Central memory CD8-positive, alpha-beta T cell (primary cell): ENCODE measurements at places on chromosomes 11 and 22.

GRCh38 chr11:62575156-62575555 is 1.5 kb upstream of the EEF1G start:
- DNase-seq = no peak

GRCh38 chr11:61480994-61481335 is 27.6 kb upstream of the LRRC10B start:
- DNase-seq = no peak

DNA sequence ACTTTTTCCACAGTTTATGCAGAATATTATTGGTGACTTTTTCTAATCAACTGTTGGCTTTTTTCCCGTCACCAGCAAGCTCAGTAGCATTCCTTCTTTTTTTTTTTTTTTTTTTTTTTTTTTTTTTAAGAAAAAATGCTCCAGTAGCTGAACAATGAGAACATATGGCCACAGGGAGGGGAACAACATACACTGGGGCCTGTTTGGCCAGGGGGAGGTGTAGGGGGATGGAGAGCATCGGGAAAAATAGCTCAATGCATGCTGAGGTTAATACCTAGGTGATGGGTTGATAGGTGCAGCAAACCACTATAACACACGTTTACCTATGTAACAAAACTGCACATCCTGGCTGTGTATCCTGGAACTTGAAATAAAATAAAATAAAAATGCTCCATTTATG is 82.5 kb downstream of the ARHGAP42 start:
- DNase-seq = no peak

- DNase-seq = no peak
These were observed 3.4 kb upstream of the OR6Q1 start for GRCh38 chr11:58027341-58027740.

DNA sequence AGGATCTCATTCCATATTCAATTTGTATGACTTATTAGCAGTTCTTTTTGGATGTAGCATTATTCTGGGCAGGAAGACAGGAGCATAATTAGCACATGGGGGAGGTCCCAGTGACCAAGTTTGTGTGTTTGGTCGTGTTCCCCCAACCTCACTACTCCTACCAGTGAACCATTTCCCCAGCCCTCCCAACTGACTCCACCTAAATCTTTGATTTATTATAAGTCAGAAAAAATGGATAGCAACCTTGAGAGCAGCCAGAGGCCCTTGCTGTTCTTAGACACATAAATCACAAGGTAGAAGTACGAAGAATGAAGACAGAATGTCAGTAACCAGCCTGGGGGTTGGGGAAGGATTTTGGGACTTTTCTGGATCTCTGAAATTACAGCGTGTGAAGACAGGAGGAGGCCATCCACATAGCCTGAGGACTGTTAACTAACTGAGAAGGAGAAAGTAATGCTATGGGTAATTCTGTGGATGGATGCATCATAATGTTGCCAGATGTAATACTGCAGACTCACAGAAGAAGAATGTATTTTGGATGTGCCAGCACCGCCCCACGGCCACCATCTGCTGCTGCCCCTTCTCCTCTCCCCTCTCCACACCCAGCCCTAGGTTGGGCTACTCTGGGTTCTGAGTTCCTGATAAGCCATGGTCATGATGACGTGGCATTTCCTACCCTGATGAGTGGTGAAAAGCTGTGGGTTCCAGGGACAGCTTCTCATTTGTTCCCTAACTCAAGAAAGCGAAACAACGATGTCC is 124.3 kb upstream of the TTC12 start:
- DNase-seq = no peak

DNA sequence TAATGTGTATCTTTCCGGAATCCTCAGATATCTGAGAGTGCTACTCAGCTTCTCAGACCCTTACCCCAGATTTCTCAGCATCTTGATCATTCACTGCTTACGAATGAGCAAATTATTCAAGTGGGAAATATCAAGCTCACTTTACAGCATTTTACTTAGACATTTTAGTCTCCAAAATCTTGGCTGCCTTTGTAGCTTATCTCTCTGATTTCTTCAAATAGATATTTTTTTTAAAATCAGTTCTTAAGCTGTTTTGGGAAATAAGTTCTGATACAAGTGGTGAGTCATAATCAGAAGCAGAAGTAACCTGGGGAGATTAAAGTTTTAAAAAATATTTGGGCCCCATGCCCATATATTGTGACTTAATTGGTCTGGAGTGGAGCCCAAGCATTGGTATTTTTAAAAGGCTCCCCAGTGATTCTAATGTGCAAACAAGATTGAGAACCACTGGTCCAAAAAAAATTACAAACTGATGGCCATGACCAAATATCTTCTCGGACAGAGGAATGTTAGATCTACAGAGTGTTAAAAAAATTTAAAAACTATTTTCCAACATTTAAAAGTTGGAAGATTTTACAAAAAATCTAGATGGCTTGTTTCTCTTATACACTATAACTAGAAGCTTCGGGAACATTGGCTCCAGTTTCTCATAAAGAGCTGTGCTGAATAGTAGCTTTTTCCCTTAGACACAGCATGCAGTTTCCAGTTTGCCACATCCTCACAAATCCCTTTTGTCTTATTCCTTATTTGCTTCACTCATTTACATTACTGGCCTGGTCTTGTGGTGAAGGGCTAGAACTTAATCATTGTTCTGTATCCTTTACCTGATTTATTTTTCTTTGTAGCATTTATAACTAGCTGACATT is 87.8 kb upstream of the BMAL1 start:
- DNase-seq = no peak

DNA sequence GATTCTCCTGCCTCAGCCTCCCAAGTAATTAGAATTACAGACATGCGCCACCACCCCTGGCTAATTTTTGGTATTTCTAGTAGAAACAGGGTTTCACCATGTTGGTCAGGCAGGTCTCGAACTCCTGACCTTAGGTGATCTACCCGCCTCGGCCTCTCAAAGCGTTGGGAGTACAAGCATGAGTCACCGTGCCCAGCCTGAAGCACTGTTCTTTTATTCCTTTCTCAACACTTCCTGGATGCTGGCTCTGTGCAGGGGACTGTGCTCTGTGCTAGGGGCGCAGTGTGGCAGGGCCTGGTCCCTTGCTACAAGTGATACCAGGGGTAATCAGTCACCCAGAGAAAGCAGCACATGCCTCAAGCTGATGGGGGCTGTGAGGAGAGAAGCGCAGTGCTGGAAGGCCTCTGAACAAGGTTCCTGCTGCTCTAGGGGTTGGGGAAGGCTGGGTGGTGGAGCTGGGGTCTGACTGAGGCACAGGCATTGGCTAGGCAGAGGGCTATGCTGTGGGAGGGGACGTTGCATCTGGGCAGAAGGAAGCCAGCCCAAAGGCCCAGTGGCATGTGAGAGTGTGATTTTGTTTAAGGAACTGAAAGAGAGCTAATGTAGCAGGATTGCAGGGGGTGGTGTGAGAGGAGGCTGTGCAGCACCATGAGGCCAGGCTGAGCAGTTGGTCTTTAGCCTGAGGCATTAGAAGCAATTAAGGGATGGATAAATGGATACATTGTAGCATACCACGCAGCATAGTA is 42.5 kb downstream of the CABIN1 start:
- DNase-seq = no peak

- DNase-seq = no peak
These were observed 48.7 kb downstream of the C22orf31 start for GRCh38 chr22:29012952-29013351.

DNA sequence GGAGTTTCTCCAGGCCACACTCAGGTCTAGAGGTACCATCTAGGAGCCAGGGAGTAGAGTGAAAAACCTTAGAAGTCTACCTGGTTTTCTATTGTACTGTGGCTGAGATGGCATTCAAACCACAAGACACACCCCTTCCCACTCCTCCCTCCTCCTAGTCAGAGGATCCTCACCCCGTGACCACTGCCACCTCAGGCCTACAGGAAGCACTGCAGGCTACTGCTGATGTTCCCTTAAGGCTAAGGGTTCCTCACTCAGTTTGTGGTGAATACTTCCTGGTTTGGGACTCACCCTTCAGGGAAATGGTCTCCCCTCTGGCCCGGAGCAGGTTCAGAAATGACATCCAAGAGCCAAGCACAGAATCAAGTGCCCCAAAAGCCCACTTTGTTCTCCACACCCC is 1293.9 kb downstream of the JRKL start:
- no peak for DNase-seq

GRCh38 chr11:102097186-102097585 is 13.1 kb upstream of the YAP1 start:
- no peak for DNase-seq

DNA sequence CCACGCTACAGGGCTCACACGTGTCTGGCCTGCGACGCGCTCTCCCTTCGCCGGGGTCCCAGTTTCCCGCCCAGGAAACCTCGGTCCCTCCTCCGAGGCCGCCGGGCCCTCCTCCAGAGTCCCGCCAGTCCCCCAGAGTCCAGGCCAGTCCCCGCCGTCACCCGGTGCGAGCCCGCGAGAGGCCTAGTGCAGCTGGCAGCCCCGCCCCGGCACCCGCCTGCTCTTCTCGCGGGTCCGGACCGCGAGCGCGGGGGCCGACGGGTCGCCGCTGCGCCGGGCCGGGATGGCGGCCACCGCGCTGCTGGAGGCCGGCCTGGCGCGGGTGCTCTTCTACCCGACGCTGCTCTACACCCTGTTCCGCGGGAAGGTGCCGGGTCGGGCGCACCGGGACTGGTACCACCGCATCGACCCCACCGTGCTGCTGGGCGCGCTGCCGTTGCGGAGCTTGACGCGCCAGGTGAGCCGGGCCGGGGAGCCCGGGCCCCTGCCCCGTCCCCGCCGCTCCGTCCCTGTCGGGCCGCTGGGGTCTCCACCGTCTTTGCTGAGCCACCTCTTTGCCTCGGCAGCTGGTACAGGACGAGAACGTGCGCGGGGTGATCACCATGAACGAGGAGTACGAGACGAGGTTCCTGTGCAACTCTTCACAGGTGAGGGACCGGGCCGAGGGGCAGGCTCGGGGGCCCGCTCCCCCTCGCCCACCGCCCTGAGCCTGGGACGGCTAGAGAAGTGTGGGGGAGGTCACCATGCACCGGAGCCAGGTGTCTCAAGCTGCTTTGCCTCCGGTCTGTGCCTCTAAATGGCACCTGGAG is at the start of gene PTPMT1:
Gene PTPMT1, plus strand, starts transcription at position 260 of the 809 bp plus-strand sequence. Its CDS starts 24 bp downstream, at position 284.
- DNase-seq = peak; percentile 35

DNA sequence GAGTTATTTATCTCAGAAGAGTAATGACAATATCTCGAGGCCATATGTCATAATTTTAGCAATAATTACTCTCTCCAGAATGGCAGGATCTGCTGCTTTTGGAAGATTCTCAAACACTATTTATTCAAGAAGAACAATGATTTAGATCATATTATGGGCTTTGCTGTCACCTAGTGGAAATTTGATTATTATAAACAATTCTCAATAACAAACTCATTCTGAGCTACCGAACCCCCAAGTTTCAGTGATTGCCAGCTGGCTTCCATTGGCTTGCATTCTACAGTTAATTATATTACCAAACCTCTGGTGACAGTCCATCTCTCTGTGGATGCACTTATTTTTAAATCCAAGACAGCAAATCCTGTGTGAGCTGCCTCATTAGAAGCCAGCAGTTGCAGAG is 27.9 kb upstream of the SLC36A4 start:
- no peak for DNase-seq

- DNase-seq = no peak
These were observed 2.1 kb downstream of the OMP start for GRCh38 chr11:77104727-77105126.

DNA sequence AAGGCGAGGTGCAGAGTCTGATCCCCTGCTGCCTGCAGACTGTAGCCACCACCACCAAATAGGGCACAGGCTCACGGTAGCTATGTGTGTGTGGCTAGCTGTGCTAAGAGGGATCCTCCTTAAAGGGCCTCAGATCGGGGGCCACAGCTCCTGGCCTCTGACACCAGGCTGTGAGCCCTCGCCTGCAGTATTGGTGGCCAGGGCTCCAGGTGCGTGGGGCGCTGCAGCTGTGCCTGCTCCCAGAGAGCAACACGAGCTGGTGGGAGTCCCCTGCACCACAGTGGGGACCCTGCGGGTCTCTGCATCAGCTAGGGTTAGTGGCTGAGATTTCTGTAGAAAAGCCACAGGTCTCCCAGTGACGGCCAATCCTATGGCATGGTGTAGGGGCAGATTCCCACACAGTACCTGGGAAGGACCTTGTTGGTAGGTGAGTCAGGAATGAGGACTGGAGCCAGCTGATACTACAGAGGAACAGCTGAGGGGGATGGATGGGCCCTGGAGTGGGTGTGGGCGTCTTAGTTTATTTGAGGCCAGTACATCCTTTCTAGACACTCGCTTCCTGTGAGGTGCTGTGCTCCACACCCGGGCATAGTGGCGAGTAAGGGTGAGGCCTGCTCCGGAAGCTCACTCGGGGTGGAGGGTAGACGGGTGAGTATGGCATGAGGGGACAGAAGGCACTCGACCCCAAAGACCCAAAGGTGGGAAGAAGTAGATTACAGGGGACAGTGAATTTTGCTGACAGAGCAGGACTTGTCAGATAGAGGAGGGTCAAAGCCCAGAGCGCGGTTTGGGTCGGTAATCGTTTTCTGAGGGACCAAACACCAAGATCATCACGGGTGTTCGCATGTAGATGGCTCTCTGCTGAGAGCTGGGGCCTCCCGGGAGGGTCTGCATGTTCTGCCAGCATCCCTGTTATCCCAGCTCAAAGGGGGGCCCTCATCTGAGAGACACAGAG is 212.5 kb downstream of the TBC1D22A start:
- DNase-seq = no peak

DNA sequence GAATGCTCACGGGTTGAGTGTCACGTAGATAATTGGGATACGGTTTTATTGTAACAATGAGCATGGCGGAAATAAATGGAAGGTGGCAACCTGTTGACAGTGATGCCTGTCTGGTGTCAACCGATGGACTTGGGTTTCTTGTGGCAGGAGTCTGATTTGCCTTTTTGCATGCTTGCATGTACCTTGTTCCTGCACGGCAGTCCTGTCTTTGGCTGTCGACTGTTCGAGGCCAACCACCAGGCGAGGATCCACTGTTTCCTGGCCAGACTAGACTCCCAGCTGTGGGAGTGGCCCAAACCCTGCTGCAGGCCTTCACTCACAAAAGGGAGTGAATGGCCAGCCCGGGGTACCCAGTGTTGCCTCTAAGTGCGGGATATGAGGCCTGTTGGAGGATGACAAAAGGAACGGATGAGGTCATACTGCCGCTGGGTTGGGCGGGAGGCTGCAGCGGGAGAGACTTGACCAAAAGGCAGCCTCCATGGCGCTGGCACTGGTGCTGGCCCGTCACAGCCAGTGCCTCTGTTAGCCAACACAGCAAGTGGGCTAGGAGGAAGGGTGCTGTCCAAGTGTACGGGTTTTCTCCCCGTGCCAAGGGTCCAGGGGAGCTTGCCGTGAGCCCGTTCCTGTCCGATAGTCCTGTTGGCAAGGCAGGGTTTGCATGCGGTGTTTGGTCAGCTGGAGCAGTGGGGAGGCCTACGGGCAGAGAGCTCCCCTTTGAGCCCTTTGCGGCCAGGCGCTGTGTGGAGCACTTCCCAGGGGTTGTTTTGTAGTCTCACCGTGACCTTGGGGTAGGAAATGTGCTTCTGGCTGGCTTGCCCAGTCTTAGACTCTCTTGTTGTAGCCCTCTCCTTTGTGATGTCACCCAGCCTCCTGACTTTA is 974 bp downstream of the DGCR8 start:
- DNase-seq = no peak
